ENCODE measurements at places on chromosomes 1 and 21. TPM values are rescaled to one million over a fixed set of nuclear protein-coding genes. Genes with fewer than 3 reads are reported as not detected.

DNA sequence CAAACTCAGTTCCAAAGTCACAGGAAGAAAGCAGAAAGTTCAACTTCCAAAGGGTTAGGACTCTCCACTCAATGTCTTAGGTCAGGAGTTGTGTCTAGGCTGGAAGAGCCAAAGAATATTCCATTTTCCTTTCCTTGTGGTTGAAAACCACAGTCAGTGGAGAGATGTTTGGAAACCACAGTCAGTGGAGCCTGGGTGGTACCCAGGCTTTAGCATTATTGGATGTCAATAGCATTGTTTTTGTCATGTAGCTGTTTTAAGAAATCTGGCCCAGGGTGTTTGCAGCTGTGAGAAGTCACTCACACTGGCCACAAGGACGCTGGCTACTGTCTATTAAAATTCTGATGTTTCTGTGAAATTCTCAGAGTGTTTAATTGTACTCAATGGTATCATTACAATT lies 11.7 kb downstream of the ATF3 start:
- H3K27me3 ChIP-seq, result no peaks in the 10 kb centered on the region
- H3K27ac ChIP-seq, result no peak overlapping the region
- H3K36me3 ChIP-seq, result peaks cover 33% of the 10 kb centered on the region
- H3K4me3 ChIP-seq, result no peak overlapping the region

The FGR gene
- 8.2 TPM for total RNA-seq

The NEXN gene
- 0.42 TPM for total RNA-seq

The KDF1 gene
- total RNA-seq, result 1.9 TPM

DNA sequence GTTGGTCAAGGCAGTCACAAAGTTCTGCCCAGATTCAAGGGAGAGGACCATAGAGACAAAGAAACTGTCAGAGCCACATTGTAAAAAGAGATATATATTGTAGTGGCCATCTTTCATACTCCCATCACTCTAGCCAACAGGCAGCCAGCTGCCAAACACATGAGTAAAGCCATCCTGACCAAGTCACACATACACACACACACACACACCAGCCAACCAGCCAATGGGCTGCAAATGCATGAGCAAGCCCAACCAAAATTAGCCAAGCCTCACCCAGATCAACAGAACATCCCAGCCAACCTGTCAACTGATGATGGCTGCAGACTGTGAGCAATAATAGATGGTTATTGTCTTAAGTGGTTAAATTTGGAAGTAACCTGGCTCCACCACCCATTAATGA lies 120.7 kb downstream of the SEC16B start:
- H3K27ac ChIP-seq, result no peak overlapping the region
- H3K27me3 ChIP-seq, result no peaks in the 10 kb centered on the region
- H3K4me3 ChIP-seq, result no peak overlapping the region
- DNase-seq, result no peak

The HUNK gene
- total RNA-seq, result 0.30 TPM

GRCh38 chr1:7941437-7941793 lies 776 bp upstream of the TNFRSF9 start:
- no peak overlapping the region for H3K27ac ChIP-seq
- no peaks in the 10 kb centered on the region for H3K27me3 ChIP-seq
- DNase-seq, result no peak
- H3K36me3 ChIP-seq, result no peaks in the 10 kb centered on the region
- H3K4me3 ChIP-seq, result no peak overlapping the region
- no peaks in the 10 kb centered on the region for H3K4me1 ChIP-seq
